ENCODE measurements at places on chromosomes 3 and 15. TPM values are rescaled to one million over a fixed set of nuclear protein-coding genes. Genes with fewer than 3 reads are reported as not detected.

Gene ARL14
- polyA plus RNA-seq, result 1.9 TPM

Gene IGF2BP2
- 6.8 TPM for polyA plus RNA-seq

Gene VWA5B2
- 0.33 TPM for polyA plus RNA-seq

Gene GPR62
- 0.32 TPM for polyA plus RNA-seq

Gene PGBD4
- polyA plus RNA-seq, result 0.96 TPM

Gene TNNC1
- 3.1 TPM for polyA plus RNA-seq

Gene NME9
- not detected for polyA plus RNA-seq

Gene ACTR8
- polyA plus RNA-seq, result 11.3 TPM

Gene MESP2
- polyA plus RNA-seq, result 0.10 TPM

Gene C3orf20
- polyA plus RNA-seq, result not detected

Gene GOLGA8J
- not detected for polyA plus RNA-seq

Gene CLEC3B
- polyA plus RNA-seq, result 219 TPM

Gene NXPE3
- 12.3 TPM for polyA plus RNA-seq

Gene UBA7
- polyA plus RNA-seq, result 37.7 TPM

Gene SI
- not detected for polyA plus RNA-seq

Gene CCR8
- polyA plus RNA-seq, result not detected

Gene APPL1
- polyA plus RNA-seq, result 21.2 TPM

Gene IMPG2
- polyA plus RNA-seq, result 0.16 TPM

Gene GPR27
- polyA plus RNA-seq, result 3.3 TPM

Gene NAA50
- 81.9 TPM for polyA plus RNA-seq

Gene HDGFL3
- 34.1 TPM for polyA plus RNA-seq

Gene LNP1
- 4.8 TPM for polyA plus RNA-seq

Gene PRKAR2A
- polyA plus RNA-seq, result 23.0 TPM

Gene PARP16
- 13.4 TPM for polyA plus RNA-seq

Gene SLC9C1
- polyA plus RNA-seq, result not detected
